ENCODE measurements at places on chromosomes 5 and 9. TPM values are rescaled to one million over a fixed set of nuclear protein-coding genes. Genes with fewer than 3 reads are reported as not detected.

FRMD3 gene
- 0.61 TPM for total RNA-seq

NRG2 gene
- total RNA-seq, result 0.08 TPM

SLC6A19 gene
- 1.5 TPM for total RNA-seq

GRIN3A gene
- under 0.01 TPM for total RNA-seq

- H3K27me3 ChIP-seq, result no peaks in the 10 kb centered on the region
- no peaks in the 10 kb centered on the region for H3K36me3 ChIP-seq
- H3K27ac ChIP-seq, result no peak overlapping the region
- no peak overlapping the region for H3K4me3 ChIP-seq
- no peaks in the 10 kb centered on the region for H3K4me1 ChIP-seq
- no peak for DNase-seq
These were observed 41.2 kb downstream of the EXD3 start for GRCh38 chr9:137381501-137382443.

- H3K27ac ChIP-seq, result no peak overlapping the region
- no peaks in the 10 kb centered on the region for H3K4me1 ChIP-seq
- no peak for DNase-seq
- H3K27me3 ChIP-seq, result no peaks in the 10 kb centered on the region
- no peaks in the 10 kb centered on the region for H3K36me3 ChIP-seq
These were observed 177.4 kb downstream of the SAXO1 start for GRCh38 chr9:18855656-18856055.

- no peak for DNase-seq
- H3K4me3 ChIP-seq, result no peak overlapping the region
- H3K4me1 ChIP-seq, result no peaks in the 10 kb centered on the region
- no peaks in the 10 kb centered on the region for H3K36me3 ChIP-seq
- H3K27me3 ChIP-seq, result no peaks in the 10 kb centered on the region
These were observed 140.9 kb downstream of the PAX5 start for GRCh38 chr9:36893184-36893583.

DNA sequence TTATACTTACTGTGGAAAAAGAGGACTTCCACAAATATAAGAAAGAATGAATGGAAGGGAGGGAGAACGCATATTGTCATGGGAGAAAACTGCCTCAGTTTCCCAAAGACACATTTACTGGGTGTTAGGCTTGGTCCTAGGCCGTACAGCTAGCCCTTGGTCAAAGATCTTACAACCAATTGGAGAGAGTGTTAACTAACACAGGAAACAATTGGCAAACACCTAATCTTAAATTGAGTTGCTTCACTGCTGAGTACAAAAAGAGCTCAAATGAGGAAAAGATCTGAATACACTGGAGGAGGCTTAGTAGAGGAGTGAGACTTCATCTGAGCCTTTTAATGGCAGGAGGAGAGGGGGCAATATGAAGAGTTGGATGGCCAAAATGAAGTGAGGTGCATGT is 161.7 kb downstream of the GLIS3 start:
- H3K36me3 ChIP-seq, result no peaks in the 10 kb centered on the region
- H3K27ac ChIP-seq, result no peak overlapping the region
- no peak overlapping the region for H3K4me3 ChIP-seq
- DNase-seq, result no peak
- H3K27me3 ChIP-seq, result no peaks in the 10 kb centered on the region

- H3K4me3 ChIP-seq, result no peak overlapping the region
- H3K27ac ChIP-seq, result no peak overlapping the region
- no peak for DNase-seq
- no peaks in the 10 kb centered on the region for H3K36me3 ChIP-seq
These were observed 125.3 kb downstream of the ST8SIA4 start for GRCh38 chr5:100777680-100778300.

- no peaks in the 10 kb centered on the region for H3K36me3 ChIP-seq
- peaks cover 4% of the 10 kb centered on the region for H3K4me1 ChIP-seq
- H3K27ac ChIP-seq, result no peak overlapping the region
These were observed 68.7 kb upstream of the ZNF618 start for GRCh38 chr9:113807173-113808061.

GRCh38 chr9:116674210-116674980 is 12.7 kb upstream of the TRIM32 start:
- H3K27me3 ChIP-seq, result no peaks in the 10 kb centered on the region
- H3K4me3 ChIP-seq, result no peak overlapping the region
- DNase-seq, result no peak
- H3K36me3 ChIP-seq, result peaks cover 3% of the 10 kb centered on the region
- no peaks in the 10 kb centered on the region for H3K4me1 ChIP-seq

DNA sequence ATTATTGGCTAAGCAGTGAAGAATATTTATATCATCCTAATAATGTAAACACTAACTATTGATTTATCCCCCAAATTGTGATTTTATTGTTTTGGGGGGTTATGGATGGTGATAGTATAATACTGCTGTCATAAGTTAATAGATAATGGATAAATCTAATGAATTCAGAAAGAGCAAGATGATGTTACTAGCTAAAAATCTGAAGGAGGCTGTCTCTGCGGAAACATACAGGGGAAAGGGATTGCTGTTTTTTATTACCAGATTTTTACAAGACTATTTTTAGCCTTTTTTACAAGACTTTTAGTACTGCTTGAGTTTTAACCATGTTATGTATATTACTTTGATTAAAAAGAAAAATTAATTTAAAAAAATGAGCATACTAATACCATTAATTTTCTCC is 5.3 kb upstream of the ABL1 start:
- no peak for DNase-seq
- no peak overlapping the region for H3K27ac ChIP-seq
- no peak overlapping the region for H3K4me3 ChIP-seq
- peaks cover 2% of the 10 kb centered on the region for H3K4me1 ChIP-seq

DNA sequence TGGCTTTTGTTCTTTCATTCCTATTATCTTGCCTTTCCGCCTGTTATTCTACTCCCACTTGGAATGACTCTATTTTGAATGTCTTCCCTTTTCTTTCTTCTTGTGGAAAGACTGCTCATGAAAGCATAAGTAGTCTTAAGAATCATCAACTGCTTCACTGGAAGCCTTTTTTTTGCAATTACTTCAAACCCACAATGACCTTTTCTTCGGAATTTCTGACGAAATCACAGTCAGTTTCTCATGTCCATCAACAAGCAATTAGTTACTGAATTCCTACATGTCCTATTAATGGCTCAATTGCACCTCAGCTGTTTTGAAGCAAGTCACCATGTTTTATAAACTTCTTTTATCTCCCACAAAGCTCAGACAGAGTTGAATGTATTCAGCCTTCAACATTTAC is 196.2 kb downstream of the TARS1 start:
- H3K4me1 ChIP-seq, result no peaks in the 10 kb centered on the region
- no peak overlapping the region for H3K27ac ChIP-seq
- H3K36me3 ChIP-seq, result no peaks in the 10 kb centered on the region
- H3K4me3 ChIP-seq, result no peak overlapping the region

DNA sequence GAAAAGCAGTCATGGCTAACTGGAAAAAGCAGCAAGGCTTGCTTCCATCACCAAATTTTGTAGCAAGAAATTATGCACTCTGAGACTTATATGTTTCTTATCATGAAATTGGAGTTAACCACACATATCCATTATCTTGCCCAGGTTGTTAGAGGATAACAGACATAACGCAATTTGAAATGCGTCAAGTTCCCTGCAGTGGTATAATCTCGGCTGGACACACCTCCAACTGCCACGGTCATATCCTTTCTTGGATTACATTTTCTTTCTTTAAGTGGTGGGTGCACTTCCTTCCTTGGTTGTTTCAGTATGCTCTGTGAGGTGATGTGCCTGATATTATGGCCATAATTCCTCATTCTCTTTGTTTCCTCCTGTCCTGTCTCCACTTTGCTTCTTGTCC is 695.0 kb upstream of the DMAC1 start:
- no peaks in the 10 kb centered on the region for H3K27me3 ChIP-seq
- no peak overlapping the region for H3K27ac ChIP-seq
- H3K4me1 ChIP-seq, result no peaks in the 10 kb centered on the region
- no peaks in the 10 kb centered on the region for H3K36me3 ChIP-seq
- DNase-seq, result no peak
- H3K4me3 ChIP-seq, result no peak overlapping the region
